ENCODE measurements at places on chromosomes 5 and 9.

- no peak for DNase-seq
These were observed 194.1 kb downstream of the CCDC171 start for GRCh38 chr9:15746905-15747304.

- DNase-seq: no peak
These were observed 29.5 kb downstream of the GDNF start for GRCh38 chr5:37810311-37810710.

DNA sequence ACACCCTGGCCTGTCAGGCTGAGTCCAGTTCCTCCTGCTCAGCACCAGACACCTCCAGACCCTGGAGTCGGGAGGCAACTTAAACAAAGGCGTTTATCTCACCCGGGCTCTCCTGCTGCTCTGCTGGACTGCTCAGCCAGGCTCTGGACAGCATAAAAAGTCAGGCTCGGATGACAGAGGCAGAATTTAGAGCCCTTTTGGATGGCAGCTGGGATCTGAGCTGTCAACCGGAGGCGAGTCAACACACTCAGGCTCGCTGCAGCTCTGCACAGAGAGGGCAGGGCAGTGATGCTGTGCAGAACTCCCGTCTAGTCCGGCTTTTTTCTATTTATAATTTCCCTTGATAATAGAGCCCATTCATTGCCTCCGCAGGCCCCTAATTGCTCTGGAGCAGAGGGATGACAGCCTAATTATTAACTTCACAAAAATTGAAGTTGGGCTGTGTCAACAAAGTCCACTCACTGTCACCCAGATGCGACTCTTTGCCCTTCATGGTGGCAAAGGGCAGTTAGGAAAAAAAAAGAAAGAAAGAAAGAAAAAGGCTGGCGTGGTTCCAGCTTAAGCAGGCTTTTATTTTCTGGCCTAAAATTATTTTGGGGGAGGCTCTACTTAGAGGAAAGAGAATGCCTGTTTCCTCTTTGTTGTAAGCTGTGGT is 37.6 kb downstream of the STC2 start:
- DNase-seq: no peak

- DNase-seq: no peak
These were observed 200.2 kb downstream of the SPATA31D1 start for GRCh38 chr9:82188817-82189216.

GRCh38 chr5:139788294-139788910 is 7.2 kb upstream of the PSD2 start:
- no peak for DNase-seq

DNA sequence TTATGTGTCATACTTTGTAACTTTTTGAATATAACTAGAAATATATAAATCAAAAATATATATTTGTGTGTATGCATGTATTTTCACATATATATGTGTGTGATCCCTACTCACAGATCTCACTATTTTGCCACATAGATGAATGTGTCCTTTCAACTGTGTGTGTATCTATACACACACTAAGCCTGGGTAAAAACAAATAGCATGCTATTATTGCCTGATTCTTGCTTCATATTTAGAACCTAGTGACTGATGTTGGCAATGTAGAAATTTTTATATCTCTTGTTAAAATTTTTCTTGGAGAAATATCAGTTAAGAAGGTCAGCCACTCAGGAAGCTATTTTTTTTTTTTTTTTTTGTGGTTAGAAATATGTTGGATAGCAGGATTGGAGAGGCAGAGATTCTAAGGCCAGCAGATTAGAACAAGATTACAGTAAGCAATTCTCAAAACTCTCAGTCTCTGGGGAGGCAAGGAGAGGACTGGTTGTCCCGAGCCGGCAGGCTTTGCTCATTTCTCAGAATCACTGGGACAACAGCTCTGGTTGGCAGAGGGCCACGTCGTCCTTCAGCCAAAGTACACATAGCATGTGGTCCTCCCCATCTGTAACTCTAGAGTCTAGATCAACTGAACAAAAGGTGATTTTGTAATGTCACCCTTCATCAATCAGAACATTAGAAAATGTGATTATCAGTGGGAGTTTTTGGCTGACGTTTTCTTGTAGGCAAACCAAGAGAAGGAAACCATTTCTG is 19.7 kb downstream of the C6 start:
- DNase-seq: no peak

GRCh38 chr5:60883229-60883628 is 39.2 kb upstream of the ELOVL7 start:
- DNase-seq: no peak

- DNase-seq: no peak
These were observed 442.2 kb upstream of the CLINT1 start for GRCh38 chr5:158301186-158301585.

DNA sequence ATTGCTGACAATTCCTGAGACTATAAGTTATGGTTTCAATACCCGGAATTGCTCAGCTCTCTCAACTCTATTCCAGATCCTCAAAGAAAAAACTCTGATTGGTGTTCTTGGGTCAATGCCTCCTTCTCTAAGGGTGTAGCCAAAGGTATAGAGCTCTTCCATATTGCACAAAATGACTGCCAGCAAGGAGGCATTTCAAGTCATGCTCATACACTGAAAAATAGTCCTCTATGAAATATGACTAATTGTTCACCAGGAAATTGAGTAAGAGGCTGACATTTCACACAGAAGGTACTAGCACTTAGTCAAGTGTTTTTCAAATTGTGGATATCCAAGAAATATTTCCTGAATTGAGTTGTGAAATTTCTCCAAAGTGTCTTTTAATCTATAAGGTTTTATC is 111.1 kb upstream of the KLF9 start:
- DNase-seq: no peak

- DNase-seq: no peak
These were observed 83.7 kb upstream of the SLC27A6 start for GRCh38 chr5:128881502-128882018.

DNA sequence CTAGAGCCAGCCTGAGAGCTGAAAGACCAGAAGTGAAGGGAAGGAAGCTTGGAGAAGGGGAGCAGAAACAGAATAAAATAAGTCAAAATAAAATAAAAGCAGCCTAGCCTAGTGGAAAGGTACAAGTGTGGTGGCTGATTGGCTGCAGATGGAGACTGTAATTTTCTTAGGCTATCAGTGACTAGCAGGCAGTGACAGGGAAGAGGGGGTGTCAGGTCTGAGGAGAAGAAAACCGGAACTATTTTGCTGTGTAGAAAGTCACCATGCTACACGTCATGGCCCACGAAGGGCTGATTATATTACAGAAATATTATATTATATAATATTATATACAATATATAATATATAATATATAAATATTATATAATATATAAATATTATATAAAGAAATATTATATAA is 98.1 kb upstream of the TAF11L2 start:
- DNase-seq: no peak

DNA sequence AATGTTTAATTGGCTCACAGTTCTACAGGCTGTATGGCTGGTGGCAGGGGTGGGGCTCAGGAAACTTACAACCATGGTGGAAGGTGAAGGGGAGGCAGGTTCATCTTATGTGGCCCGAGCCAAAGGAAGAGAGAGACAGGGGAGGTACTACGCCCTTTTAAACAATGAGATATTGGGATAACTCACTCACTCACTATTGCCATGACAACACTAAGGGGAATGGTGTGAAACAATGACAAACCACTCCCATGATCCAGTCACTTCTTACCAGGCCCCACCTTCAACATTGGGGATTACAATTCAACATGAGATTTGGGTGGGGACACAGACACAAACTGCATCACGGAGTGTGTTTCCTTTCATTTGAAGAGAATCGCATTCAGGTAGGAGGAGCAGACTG is 220.9 kb downstream of the GADD45G start:
- DNase-seq: no peak

DNA sequence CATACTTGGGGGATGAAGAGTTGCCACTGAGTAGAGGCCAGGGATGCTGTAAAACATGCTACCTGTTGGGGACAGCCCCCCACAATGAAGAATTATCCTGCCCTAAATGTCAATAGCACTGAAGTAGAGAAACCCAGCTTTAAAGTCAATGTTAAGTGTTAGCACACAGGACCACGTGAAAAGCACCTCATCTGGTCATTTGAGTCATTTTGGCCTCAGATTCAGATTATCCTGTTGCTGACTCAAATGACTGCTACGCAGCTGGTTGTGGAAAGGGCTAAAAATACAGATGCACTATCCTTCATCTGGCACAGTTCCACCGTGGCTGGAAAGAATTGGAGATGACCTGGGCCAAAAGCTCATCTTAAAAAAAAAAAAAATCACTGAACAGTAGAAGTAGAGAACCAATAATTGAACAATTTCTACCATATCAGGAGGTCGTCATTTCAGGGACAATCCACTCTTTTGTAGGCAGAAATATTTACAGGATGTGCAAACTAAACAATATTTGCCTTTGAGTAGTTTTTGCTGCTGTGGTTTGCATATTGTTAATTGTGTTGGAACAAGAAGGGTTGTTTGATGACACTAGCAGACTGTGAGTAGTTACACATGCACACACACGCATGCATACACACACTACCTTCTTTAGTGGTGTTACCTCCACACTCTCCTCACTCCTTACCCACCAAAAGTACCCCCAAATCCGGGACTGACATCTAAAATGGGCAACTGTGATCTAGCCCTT is 195.3 kb upstream of the KLF9 start:
- no peak for DNase-seq

- no peak for DNase-seq
These were observed 87.5 kb downstream of the SECISBP2 start for GRCh38 chr9:89405826-89406225.

GRCh38 chr5:88819301-88819999 is 63.5 kb downstream of the MEF2C start:
- no peak for DNase-seq

DNA sequence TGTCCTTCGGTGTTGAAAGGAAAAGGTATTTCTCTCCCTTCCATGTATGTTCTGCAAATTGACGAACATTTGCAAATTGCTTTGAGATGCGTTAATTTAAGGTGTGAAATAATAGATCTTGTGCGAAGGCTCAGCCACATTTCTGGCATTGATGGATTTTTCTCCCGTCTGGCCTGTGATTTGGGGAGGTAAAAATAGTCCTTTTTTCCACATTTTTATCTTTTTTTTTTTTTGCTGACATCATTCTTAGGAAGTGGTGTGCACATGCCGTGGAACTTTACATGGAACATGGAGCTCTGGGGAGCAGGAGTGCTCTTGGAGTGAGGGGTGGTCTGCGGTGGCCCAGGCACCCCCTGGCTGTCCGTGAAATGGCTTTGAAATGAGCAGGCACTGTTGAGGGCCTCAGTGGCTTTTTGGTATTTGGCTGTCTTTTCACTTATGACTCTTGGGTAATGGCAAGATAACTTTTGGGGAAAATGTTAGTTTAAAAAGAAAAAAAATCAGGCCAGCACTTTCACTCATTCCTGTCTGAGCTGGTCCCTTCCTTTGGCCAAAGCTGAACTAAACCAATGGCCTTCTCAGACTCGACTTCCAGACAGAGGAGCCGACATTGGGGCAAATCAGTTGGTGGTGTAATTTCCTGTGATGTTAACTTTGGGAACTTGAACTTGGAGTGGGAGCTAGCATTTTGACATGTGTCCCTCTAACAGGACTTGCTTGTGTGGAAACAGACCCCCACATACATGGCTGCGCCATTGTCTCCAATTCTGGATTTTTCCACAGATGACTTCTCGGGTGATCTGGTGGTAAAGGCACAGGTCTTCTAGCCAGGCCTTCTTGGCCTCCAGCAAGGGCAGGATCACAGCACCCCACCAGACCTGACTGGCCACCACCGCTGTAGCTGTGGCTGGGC is 4.2 kb downstream of the NEK6 start:
- no peak for DNase-seq

DNA sequence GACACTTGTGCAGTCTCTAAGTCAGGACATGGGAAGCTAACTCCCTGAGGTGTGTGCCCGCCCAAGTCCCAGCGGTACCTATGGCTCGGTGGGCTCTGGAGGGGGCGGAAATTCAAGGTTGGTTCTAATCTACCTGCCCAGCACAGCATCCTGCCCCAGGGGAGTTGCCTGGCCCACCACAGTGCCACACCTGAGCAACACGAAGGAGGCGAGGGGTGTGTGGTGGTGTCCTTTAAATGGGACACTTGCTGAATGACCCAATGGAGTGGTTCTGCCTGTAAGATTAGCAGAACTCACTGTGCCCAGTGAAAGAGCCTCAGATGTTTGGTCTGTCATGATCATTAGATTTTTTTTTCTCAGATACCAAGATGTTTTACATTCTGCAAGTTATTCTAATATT is 70.7 kb upstream of the OTULINL start:
- no peak for DNase-seq

- no peak for DNase-seq
These were observed 261.4 kb downstream of the PDZD2 start for GRCh38 chr5:31900296-31900865.

GRCh38 chr5:167633931-167634341 is 657.5 kb upstream of the WWC1 start:
- DNase-seq: no peak

DNA sequence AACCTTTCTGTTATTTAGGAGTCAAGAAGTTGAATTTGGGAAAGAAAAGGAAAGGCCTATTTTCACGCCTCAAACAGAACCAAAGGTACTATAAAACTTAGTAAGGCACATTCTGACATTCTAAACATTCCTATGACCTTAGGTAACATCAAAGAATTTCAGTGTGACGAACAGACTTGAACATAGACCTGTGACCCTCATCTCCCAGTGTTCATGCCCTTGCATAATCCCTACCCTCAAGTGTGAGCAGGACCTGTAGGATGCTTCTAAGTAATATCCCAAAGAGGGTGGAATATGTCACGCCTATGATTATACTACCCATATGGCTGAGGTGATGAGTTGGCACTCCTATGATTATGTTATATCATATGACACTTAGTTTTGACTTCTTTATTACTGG is 540.9 kb downstream of the KIF4B start:
- no peak for DNase-seq

Measured in CD4-positive, alpha-beta T cell treated with Interleukin-10 for 1 hour (primary cell).